ENCODE measurements at places on chromosomes 2 and 18.

DNA sequence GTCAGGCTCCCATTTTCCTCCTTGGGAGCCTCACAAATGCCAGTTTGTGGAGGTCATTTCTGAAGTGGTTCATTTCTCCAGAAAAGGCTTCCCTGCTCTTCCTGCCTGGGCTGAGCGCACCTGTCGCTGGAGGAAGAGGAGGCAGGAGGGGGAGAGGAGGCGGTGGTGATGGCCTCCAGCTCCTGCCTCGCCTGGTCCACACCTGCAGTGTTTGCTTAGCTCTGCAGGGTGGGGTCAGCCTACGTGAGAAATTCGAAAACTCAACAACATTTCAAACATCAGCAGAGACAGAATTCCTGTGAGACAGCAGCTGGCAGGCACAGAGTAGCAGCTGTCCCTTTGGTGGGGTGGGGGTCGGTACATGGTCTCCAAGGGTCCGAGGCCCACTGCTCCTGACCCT, 7.9 kb downstream of the IMPA2 start:
- peak; percentile 42 for DNase-seq

DNA sequence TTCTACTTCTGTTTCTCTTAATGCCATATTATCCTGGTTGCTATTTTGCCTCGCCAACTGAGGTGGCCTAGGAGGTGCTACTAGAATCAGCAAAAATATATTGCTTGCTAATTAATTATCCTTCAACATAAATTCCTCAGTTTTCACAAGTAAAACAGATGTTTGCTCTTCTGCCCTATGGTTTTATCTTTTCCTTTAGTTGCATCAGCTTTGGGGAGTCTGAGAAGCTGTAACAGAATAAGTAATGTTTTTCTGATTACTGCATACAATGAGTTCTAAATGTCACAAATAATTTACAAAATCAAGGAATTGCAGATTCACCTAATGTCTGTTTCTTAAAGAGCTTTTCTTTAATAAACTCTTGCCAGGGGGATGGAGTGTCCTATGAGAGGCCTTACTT, 36.7 kb downstream of the GULP1 start:
- DNase-seq, result no peak

DNA sequence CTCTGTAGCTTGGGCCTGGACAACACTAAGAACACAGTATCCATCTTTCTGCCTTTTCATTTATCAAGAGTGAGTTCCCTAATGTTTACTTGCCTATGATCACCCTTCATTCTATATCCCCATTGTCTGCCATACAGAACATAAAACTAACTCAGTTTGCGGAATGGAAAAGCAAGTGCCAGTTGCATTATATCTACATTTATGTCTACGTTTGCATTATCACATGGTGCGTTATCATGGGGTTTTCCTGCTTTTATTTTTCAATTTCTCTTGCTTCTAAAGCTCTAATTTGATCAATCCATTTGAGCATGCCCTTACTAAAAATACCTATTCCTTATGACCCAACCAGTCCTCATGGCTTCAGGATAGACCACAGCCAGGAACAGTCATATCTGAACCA, 421.6 kb upstream of the VWC2L start:
- no peak for DNase-seq

GRCh38 chr2:126761256-126761980, 105.5 kb downstream of the GYPC start:
- no peak for DNase-seq

- no peak for DNase-seq
Measured at GRCh38 chr2:75094405-75094804, 104.9 kb downstream of the TACR1 start.

DNA sequence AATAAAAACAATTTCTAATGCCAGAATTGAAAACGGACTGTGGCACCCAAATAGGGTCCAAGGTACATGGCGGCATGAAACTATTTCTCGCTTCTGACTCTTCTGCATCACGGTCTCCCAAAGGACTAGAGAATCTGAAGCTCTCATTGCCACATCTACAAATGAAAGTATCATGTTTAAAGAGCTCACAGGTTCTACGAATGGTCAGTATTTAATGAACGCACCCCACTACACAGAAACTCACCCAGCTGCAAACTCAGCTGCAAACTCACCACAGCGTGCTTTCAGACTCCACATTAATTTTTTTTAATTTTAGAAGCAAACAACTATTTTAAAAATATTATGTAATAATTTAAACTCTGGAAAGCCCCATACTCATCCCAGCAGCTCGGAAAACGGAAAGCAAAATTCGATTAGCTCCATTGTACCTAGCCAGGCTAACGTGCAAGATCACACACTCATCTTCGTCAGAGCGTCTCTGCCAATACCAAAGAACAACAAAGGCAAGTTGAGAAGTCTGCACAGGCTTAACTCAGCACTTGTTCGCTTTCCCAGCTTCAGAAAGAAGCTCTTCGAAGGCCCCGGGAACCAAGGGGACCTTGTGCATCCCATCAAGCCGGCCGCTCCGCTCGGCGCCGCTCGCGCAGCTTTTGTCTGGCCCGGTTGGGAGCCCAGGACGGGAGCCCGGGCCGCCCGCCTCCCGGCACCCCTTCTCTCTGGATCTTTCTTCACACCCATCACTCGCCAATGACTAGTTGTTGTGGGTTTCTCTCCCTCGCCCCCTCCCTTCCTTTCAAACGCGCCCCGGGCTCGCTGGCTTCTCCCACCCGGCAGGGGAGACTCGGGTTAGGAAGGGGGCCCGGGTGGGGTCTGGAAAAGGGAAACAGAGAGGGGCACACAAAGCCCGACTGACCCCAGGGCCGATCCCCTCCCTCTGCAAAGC, 785 bp downstream of the CLASP1 start:
- DNase-seq, result peak; percentile 66

GRCh38 chr2:176826984-176827668, 385.5 kb upstream of the HNRNPA3 start:
- no peak for DNase-seq
